ENCODE measurements at places on chromosomes 1 and 21.
A peak's percentile ranks its signal among the peaks of the same experiment; 100 is the strongest.

GRCh38 chr1:185812934-185813333, 78.7 kb downstream of the HMCN1 start:
- DNase-seq, result no peak

- no peak for DNase-seq
These were observed 271.4 kb downstream of the FOXD2 start for GRCh38 chr1:47709019-47709871.

- no peak for DNase-seq
These were observed 10.0 kb downstream of the ADAMTS1 start for GRCh38 chr21:26835027-26835713.

GRCh38 chr1:156146020-156146768, 7.2 kb upstream of the SEMA4A start:
- DNase-seq, result peak; percentile 32

GRCh38 chr1:170461762-170462384, 70.1 kb upstream of the GORAB start:
- no peak for DNase-seq

- DNase-seq, result no peak
These were observed 24.5 kb upstream of the TRIM45 start for GRCh38 chr1:117146072-117146471.

GRCh38 chr1:9207715-9208114, 26.9 kb upstream of the H6PD start:
- DNase-seq, result no peak

DNA sequence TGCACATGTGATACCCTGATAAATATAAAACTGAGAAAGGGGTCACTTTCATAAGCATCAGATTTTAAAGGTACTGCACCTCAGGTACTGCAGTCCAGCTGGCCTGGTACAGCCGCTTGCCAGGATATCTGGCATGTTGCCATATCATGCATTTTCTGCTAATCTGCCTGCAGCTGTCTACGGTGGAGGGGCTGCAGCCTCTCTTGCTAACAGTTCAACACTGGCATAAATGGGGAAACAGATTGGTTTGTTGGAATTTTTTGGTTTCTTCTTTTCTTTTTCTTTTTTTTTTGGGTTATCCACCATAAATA, 71.5 kb downstream of the MIS18A start:
- DNase-seq, result no peak

- DNase-seq, result no peak
These were observed 490.3 kb downstream of the TTLL7 start for GRCh38 chr1:83508485-83509151.

- no peak for DNase-seq
These were observed 10.3 kb upstream of the SLC30A10 start for GRCh38 chr1:219938706-219939105.

DNA sequence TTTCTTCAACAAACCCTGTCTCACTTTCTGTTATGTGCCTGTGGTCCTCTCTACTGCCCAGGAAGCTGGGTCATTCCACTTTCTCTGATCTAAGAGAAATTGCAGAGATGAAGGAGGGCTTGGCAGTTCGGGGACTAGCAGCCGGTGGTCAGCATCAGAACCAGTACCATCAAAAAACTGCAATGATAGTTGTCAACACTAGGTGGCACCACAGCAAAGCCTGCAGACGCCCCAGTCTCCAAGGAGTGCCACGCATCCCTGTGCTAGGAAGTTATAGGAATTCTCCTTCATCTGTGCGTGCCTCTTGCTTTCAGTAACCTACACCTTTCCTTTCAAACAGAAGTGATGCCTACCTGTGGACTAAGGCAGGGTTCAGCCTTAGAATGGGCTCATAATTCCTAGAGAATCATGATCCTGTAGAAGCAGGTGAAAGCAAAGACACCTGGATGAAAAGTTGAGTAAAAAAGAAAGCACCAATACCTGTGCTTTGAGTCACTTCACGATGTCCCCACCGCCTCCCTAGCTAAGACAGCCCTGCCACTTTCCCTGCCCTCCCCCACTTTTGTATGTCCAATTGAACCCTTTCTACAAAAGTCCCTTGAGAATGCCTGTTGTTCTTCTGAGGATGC, 129.2 kb downstream of the ADAMTS1 start:
- DNase-seq, result peak; percentile 1

DNA sequence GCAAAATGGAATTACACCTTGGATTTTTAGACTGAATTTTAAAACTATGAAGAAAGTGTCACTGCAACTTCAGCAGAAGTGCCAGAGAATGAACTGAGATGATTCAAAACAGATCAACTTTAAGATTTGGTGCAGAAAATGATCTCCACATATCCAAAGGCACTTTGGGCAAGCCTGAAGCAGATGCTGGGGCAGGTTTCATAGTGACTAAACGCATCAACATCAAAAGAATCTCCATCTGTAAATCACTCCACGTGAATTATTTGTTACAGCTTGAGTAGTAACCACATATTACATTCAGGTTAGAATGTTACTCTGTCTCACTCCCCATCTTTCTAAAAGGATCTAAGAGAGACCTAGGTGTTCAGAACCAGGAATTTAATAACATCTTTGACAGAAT, 329.0 kb upstream of the ESRRG start:
- DNase-seq, result no peak

- no peak for DNase-seq
These were observed 16.7 kb downstream of the SNIP1 start for GRCh38 chr1:37537378-37537777.

- DNase-seq, result no peak
These were observed 195.5 kb upstream of the NCAM2 start for GRCh38 chr21:20802631-20803260.
